ENCODE measurements at places on chromosomes 5 and 9.

DNA sequence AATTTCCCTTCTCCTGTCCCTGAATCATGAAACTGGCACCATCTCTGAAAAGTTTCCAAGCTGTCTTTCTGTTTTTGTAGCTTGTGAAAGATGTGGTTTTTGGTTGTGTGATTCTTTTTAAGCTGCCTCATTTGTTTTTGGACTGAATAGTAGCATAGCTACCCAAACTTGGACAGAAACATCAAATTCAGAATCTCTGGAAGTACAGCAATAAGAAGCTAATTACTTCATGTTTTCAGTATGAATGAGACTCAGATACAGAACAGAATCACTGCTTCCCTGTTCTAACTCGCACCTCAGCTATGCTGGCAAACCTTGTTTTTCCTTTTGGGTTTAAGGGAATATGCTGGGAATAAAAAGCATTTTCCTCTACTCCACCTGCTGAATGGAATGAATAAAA, 101.0 kb downstream of the FGF1 start:
- DNase-seq, result no peak

DNA sequence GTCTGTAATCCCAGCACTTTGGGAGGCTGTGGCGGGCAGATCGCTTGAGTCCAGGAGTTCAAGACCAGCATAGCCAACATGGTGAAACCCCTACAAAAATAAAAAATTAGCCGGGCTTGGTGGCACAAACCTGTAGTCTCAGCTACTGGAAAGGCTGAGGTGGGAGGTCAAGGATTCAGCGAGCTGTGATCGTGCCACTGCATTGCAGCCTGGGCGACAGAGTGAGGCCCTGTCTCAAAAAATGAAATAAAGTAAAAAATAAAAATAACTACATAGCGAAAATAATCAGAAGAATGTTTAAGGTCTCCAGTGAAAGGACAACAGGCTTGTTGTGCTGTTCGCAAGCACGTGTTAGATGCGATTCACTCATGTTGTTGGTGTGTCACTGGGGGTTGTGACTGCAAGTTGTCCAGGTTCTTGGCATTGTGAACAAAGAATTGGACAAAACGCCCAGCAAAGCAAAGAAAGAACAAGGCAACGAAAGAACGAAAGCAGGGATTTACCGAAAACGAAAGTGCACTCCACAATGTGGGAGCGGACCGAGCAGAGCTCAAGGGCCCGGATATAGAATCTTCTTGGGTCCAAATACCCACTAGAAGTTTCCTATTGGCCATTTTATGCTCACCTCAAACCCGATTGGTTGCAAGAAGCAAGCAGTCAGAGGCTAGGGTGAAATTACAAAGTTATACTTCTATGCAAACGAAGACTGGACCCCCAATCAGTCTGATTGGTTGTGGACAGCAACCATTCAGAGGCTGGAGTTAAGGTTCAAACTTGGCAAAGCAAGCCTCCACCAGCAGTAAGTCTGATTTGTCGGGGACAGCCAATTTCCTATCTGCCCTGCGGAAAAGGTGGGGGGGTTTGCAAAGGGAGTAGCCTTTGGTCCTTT, 844 bp upstream of the MCCC2 start:
- no peak for DNase-seq

- DNase-seq, result no peak
These were observed 12.0 kb downstream of the PBX3 start for GRCh38 chr9:125758986-125759763.

DNA sequence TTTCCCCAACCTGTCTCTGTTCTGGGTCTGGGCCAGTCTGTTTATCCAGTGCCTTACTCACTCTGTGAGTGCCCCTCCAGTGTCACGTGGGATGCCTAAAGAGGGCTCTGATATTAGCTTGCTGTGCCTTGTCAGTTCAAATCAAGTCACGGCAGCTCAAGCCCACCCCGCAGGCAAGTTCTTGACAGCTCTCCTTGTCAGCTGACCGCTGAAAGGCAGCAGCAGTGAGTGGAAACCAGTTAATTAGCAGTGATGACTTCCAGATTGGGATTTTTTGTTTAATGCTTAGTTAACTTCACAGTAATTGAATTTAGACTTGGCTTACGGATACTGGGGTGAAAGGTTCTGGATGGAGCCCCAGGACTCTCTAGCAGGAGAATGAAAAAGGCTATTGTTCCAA, 210.1 kb downstream of the PSAT1 start:
- DNase-seq, result no peak

DNA sequence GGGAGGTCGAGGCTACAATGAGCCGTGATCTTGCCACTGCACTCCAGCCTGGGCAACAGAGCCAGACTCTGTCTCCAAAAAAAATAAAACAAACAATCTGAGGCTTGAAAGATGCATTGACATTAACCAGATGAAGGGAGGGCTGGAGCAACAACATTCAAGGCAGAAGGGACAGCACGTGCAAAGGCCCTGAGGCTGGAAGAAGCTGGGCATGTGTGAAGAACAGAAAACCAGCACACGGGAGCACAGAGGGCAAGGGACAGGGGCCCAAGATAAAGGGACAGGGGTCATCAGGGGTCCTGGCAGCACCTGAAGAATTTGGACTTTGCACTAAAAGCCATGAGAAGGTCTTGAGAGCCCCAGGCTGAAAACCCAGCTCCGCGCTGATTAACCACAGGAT, 3.3 kb downstream of the PTGES start:
- DNase-seq, result no peak

All from stimulated activated CD4-positive, alpha-beta T cell treated with anti-CD3 and anti-CD28 coated beads, Interleukin-4, amount 100 ng/mL, for 24 hours (primary cell).